ENCODE measurements at places on chromosomes 5 and 9.

- DNase-seq = peak; percentile 48
Measured at GRCh38 chr9:29691758-29692407, 2118.6 kb upstream of the C9orf72 start.

GRCh38 chr5:73974871-73975360 lies 348.9 kb downstream of the ARHGEF28 start:
- DNase-seq = no peak

- DNase-seq = no peak
Measured at GRCh38 chr9:126321742-126322141, 4.9 kb upstream of the MVB12B start.

GRCh38 chr5:146336197-146336596 lies 2.4 kb upstream of the POU4F3 start:
- DNase-seq = no peak
